ENCODE measurements at places on chromosomes 1 and 21. TPM values are rescaled to one million over a fixed set of nuclear protein-coding genes. Genes with fewer than 3 reads are reported as not detected.

DNA sequence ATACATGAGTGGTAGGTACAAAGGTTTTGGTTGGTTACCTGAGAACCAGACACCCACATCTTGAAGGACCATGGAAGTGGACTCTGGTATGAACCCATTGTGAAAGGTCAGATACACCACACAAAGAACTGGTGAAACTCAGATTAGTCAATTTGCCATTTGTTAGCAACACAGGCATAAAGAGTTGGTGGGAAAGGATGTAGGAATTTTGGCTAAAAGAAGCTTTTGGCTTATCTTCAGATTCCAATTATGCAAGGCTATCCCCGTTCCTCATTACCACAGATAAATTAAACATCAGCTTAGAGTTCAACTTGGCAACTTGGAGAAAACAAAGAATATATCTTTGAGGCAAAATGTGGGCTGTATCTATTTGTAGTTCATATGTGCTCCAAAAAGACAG, 87.0 kb upstream of the IRF2BP2 start:
- no peak for DNase-seq

DNA sequence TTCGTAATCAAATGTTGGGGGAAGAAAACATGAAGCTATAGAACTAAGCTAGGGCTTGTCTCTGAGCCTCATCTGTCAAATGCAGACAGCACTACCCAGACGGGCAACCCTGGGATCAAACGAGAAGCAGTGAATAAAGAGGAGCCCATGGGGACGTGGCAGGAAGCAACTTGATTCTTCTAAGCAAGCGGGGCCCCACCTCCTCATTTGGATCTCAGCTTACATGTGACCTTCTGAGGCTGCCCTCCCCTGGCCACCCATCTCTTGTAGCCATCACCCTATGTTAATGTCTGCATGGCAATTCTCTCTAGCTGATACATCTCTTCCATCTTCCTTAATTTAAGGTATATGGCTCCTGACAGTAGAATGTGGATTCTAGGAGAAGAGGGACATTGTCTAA, 171.3 kb downstream of the IGSF21 start:
- DNase-seq, result no peak

The MCM3AP gene
- polyA plus RNA-seq, result 58.9 TPM

DNA sequence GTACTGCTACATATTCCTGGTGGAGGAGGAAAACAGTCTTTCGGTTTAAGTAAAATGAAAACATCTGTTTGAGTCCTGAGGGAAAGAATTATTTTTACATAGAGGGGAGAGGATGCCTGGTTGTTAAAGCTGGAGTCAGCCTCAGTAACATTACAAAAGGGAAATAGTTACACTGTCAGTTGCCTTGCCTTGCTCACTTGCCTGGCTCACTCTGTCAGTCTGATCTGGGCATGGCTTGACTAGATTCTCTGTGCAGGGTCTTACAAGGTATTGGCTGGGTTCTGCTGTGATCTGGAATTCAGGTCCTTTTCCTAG, 8.4 kb upstream of the UBE2U start:
- DNase-seq, result peak; percentile 52

DNA sequence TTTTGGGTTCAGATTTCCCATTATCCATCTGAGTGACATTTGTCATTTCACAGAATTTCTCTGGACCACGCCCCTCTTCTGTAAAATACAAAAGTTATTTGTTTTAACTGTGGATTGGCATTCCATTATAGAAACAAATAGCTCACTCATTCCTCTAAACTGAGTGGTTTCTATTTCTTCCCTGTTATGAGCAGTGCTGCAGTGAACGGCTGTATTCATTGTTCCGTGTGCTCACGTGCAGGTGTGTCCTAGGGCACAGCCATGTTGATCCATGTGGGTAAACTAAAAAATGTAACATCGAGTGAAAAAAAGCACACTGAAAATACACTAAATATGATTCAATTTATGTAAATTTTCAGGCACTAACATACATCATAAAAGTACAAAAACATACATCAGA, 27.0 kb upstream of the IL12RB2 start:
- DNase-seq, result no peak

The ZBTB7B gene
- 11.4 TPM for polyA plus RNA-seq

- no peak for DNase-seq
These were observed 1.7 kb downstream of the GNB1 start for GRCh38 chr1:1889090-1889750.

GRCh38 chr1:159775716-159776115, 5.0 kb upstream of the DUSP23 start:
- DNase-seq, result no peak

The ESPN gene
- 3.0 TPM for polyA plus RNA-seq

The DHCR24 gene
- 19.2 TPM for polyA plus RNA-seq

DNA sequence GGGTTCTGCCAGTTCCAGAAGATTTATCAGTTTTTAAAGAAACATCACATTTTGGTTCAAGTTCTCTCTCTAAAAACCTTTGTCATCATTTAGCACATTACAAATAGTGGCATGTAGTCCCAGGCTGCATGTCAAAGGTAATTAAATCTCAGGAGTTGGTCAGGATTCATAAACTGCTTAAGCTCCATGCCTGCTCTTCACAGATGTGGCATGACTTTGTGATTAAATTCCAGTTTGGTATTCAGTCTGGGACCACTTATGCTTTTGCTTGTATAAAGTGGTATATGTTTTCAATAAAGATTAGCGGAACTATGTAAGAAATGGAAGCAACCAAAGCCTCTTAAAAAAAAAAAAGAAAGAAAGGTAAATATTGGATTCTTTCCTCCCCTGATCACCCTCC, 408.0 kb downstream of the DISC1 start:
- DNase-seq, result no peak

GRCh38 chr21:42505090-42505726, 8.4 kb upstream of the SLC37A1 start:
- DNase-seq, result no peak

- DNase-seq, result no peak
These were observed 10.6 kb downstream of the MROH7 start for GRCh38 chr1:54652168-54652567.

The LCE1D gene
- polyA plus RNA-seq, result not detected

GRCh38 chr1:93004566-93005251, 43.4 kb upstream of the DIPK1A start:
- DNase-seq, result no peak

- DNase-seq, result no peak
These were observed 50.6 kb downstream of the UCK2 start for GRCh38 chr1:165877940-165878556.

DNA sequence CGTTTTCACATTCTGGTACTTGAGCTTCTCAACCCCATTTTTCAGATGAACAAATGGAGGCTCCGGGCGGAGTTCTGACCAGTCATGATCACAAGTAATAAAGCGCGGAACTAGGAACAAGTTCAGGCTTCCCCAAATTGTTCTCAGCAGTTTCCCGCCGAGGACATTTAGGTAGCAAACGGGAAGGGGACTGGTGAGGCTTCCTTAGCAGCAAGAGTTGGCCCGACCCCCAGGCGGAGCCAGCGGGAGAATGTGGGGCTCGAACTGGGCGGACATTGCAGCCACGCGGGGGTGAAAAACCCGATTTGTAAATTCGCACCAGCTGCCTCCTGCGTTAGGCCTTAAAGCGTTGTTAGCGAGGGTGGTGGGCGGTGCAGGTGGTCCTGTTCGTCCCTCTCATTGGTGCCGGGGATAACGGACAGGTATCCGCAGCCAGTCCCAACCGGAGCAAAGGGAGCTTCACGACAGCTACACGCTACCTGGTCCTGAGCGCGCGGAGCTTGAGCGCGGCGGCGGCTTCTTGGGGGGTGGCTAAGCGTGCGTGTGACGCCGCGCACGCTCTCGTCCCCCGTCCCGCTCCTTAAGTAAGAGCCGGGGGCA, 15.3 kb downstream of the SEMA6C start:
- DNase-seq, result peak; percentile 63

The S100A4 gene
- 188 TPM for polyA plus RNA-seq

GRCh38 chr1:39170731-39171667, 33.5 kb upstream of the MACF1 start:
- DNase-seq, result no peak
